Adipose tissue (tissue), 3 donors: ENCODE measurements at places on chromosomes 11 and 22. TPM values are rescaled to one million over a fixed set of nuclear protein-coding genes. Genes with fewer than 3 reads are reported as not detected.

IGSF22 gene
- 0.11 TPM for polyA plus RNA-seq

PLEKHA7 gene
- 18.7 TPM for polyA plus RNA-seq

CSF2RB gene
- polyA plus RNA-seq, result 8.6 TPM

DDX10 gene
- polyA plus RNA-seq, result 28.9 TPM

CASP1 gene
- polyA plus RNA-seq, result 22.2 TPM

VWA5A gene
- polyA plus RNA-seq, result 9.2 TPM

OR52N4 gene
- not detected for polyA plus RNA-seq

NOL12 gene
- polyA plus RNA-seq, result 15.7 TPM

FIBIN gene
- polyA plus RNA-seq, result 6.0 TPM

MPEG1 gene
- 13.5 TPM for polyA plus RNA-seq

RIMBP3C gene
- polyA plus RNA-seq, result 0.01 TPM

GRM5 gene
- not detected for polyA plus RNA-seq

GSTT2B gene
- 6.2 TPM for polyA plus RNA-seq

OR8K3 gene
- not detected for polyA plus RNA-seq

WT1 gene
- 0.28 TPM for polyA plus RNA-seq

CYP2R1 gene
- polyA plus RNA-seq, result 4.5 TPM

PVALB gene
- not detected for polyA plus RNA-seq

TRIM49 gene
- polyA plus RNA-seq, result not detected

PDGFB gene
- 5.4 TPM for polyA plus RNA-seq

CLCF1 gene
- polyA plus RNA-seq, result 2.7 TPM

MTFP1 gene
- polyA plus RNA-seq, result 12.7 TPM

ZFTA gene
- 13.8 TPM for polyA plus RNA-seq

EIF3F gene
- polyA plus RNA-seq, result 277 TPM

KREMEN1 gene
- polyA plus RNA-seq, result 9.4 TPM

APOL5 gene
- not detected for polyA plus RNA-seq

WBP2NL gene
- 1.1 TPM for polyA plus RNA-seq

MAPK8IP2 gene
- polyA plus RNA-seq, result 0.67 TPM

CARD10 gene
- 10.0 TPM for polyA plus RNA-seq

C11orf52 gene
- polyA plus RNA-seq, result 2.7 TPM

ARVCF gene
- 8.5 TPM for polyA plus RNA-seq

BTBD18 gene
- polyA plus RNA-seq, result not detected

MYBPC3 gene
- polyA plus RNA-seq, result 3.1 TPM

XRRA1 gene
- polyA plus RNA-seq, result 5.8 TPM

OR5B21 gene
- polyA plus RNA-seq, result not detected

B3GAT1 gene
- 0.09 TPM for polyA plus RNA-seq

FREY1 gene
- not detected for polyA plus RNA-seq

MFRP gene
- 0.03 TPM for polyA plus RNA-seq

SNX32 gene
- 0.34 TPM for polyA plus RNA-seq

F2 gene
- polyA plus RNA-seq, result not detected
